ENCODE measurements at places on chromosomes 16 and 17. TPM values are rescaled to one million over a fixed set of nuclear protein-coding genes. Genes with fewer than 3 reads are reported as not detected.

The CXCL16 gene
- 0.31 TPM for total RNA-seq

DNA sequence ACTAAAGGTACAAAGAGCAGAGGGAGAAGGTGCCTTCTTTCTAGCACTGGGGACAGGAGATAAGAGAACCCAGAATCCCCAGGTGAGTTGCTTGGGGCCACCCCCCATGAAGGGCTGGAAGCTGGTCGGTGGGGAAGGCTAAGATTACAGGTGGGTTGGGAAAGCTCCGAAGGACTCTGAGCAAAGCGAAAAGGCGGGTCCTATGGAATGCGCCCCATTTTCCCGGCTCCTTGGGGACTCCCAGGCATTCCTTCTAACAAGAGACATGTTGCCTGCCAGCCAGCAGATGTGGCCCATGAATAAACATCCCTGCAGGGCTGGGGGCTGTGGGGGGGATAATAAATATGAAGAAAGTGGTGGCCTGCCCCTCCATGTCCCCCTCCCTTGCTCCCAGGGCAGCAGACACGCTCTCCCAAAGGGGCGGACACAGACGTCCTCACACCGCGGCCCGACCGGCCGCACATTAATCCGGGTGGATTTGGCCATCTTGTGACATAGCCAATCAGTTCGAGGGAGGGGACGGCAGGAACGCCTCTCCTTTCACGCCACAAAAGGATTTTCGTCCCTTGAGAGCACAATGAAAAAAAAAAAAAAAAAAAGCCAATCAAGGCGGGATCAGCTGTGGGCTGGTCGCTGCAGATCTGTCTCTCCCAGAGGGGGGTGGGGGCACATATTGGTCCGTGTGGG lies 98.5 kb downstream of the SOX9 start:
- DNase-seq, result no peak

- no peak for DNase-seq
These were observed 160.3 kb downstream of the PCTP start for GRCh38 chr17:55911186-55911585.

GRCh38 chr17:8117367-8117979 lies 841 bp downstream of the ALOXE3 start:
- no peak for DNase-seq

The LGALS9 gene
- total RNA-seq, result not detected

- no peak for DNase-seq
These were observed 60.1 kb upstream of the WSB1 start for GRCh38 chr17:27233776-27234175.

- DNase-seq, result no peak
These were observed 13.3 kb upstream of the SBK1 start for GRCh38 chr16:28279006-28279405.

- DNase-seq, result no peak
These were observed at the start of gene GAS7 for GRCh38 chr17:10198509-10199249. Gene GAS7 (minus strand): TSS chr17:10198606.

The KRTAP9-2 gene
- not detected for total RNA-seq

DNA sequence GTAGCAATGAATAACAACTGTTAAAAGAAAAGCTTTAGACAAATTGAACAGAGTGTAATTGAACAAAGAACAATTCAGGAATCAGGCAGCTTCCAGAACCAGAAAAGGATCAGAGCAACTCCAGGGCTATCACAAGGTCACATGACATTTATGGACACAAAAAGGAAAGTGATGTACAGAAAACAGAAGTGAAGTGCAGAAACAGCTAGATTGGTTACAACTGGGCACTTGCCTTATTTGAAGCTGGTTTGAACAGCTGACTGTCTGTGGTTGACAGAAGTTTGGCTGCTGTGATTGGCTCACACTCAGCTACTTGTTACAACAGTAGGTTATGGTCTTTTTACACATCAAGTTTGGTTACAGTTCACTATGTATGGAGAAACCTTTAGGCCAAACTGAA lies 14.8 kb downstream of the EFCAB5 start:
- no peak for DNase-seq

DNA sequence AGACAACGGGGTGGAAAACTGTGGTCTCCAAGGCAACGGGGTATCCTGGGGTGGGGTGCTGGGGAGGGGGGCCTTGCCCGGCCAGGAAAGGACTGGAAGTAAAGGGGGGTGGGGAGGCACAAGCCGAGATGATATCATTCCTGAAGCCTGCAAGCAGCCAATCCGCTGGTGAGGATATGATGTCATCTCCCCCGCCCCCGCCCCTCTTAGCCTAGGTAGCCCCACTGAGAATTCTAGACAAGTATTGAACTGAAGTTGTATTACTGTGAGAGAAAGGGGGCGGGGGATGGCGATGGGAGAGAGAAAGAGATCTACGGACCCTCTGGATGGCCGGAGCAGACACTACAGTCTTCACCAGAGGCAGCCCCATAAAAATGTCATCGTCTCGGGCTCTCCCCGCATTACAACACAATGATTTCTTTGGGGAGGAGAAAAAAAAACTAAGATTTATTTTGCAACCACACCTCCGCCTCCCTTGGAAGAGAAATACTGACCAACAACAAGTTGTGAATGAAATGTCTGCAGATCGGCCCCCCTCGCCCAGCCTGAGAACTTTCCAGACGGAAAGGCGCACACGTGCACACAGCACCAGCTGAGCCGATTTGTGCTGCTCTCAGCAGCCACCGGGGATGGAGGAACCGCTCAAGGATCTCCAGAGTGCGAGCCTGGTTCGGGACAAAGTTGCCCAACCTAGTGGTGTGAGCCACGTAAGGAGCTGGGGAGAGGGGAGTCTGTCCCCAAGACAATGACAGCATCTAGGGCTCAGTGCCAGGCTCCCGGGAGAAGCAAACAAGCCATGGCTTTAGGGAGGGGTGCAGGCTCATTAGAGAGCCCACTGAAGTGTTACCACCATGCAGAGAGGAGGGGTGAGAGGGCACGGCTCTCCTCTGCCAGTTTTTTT lies 222.1 kb downstream of the SOX9 start:
- no peak for DNase-seq

GRCh38 chr16:27318392-27319256 lies 4.8 kb downstream of the IL4R start:
- no peak for DNase-seq

The KRT33A gene
- not detected for total RNA-seq

The CLEC10A gene
- not detected for total RNA-seq

DNA sequence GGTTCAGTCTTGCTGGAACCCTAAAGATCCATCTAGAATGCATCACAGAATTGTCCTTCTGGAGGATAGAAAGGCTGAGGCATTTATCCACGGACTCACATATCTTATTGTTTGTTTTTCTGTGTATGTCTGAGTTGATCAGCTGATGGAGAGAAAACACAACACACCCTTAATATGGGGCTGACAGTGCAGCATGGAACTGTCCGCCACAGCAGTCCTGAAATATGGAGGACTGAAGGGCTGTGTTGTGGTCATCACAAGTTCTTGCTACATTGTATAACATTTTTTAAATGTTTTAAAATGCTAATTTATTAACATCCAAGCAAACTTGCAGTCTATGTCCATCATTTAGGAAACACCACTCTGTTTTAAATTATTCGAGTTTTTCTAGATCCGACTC lies 448.9 kb upstream of the ERCC4 start:
- DNase-seq, result no peak

- no peak for DNase-seq
These were observed 16.2 kb downstream of the MYLK3 start for GRCh38 chr16:46731691-46732555.

GRCh38 chr17:40326014-40326831 lies 17.2 kb downstream of the RARA start:
- DNase-seq, result no peak

DNA sequence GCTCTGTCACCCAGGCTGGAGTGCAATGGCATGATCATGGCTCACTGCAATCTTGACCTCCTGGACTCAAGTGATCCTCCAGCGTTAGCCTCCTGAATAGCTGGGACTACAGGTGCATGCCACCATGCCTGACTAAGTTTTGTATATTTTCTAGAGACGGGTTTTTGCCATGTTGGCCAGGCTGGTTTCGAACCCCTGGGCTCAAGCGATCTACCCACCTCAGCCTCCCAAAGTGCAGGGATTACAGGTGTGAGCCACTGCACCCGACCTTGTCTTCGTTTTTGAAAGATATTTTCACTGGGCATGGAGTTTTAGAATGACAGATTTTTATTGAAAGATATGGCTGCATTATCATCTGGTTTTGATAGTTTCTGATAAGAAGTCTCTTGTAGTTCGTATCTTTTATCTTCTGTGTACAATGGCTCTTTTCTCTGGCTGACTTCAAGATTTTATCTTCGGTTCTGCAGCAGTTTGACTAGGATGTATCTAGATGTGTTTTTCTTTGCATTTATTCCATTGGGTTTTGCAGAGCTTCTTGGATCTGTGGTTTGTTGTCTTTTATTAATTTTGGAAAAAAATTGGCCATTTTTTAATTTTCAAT lies 14.6 kb downstream of the ADGRG5 start:
- DNase-seq, result no peak

- DNase-seq, result no peak
These were observed 251.9 kb downstream of the RBFOX1 start for GRCh38 chr16:7584561-7584960.

- DNase-seq, result peak; percentile 96
These were observed 5.7 kb downstream of the CSNK1D start for GRCh38 chr17:82267575-82268379.

- no peak for DNase-seq
These were observed 92.1 kb upstream of the GSE1 start for GRCh38 chr16:85520853-85521521.

- no peak for DNase-seq
These were observed 9.0 kb upstream of the MYCBPAP start for GRCh38 chr17:50499270-50499669.

GRCh38 chr16:78684655-78685375 lies 585.4 kb downstream of the WWOX start:
- no peak for DNase-seq

GRCh38 chr17:74219576-74220133 lies 6.3 kb downstream of the TTYH2 start:
- DNase-seq, result no peak

DNA sequence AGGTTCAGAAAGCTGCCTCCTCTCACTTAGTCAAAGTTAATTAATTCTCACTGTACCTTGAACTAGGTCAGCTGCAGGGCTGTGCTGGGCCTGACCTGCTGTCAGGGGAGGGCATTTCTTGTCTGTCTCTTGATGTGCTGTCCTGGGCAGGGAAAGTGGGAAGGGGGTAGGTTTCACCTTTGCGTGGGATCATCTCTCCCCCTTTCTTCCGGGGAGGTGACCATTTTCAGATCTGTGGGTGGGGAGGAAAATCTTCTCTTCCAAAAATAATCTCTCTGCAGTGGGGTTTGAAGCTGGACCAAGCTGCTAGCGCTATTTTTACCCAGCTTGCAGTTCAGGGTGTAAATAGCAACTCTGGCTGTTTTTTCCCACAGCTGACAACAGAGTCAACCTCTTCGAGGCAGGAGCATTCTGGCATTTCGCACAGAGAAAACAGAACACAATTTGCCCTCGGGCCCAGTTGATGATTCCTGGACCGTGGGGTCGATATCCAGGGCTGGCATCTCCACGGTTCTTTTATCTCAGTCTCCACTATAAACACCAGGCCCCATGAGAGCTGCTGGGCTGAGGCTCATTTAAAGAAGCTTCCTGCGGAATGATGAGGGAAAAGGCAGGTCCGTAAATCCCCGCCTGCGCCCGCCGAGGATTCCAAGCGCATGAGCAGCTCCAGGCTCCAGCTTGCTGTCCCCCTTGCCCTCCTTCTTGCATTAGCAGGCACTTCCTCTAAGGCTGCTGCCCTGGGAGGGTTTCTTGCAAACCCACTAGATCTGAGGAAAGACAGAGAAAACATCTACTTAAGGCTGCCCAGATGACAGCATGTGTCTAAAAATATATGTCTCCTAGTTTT lies 93.9 kb downstream of the YPEL2 start:
- peak; percentile 34 for DNase-seq
